ENCODE measurements at places on chromosomes 12 and 14. TPM values are rescaled to one million over a fixed set of nuclear protein-coding genes. Genes with fewer than 3 reads are reported as not detected.

DNA sequence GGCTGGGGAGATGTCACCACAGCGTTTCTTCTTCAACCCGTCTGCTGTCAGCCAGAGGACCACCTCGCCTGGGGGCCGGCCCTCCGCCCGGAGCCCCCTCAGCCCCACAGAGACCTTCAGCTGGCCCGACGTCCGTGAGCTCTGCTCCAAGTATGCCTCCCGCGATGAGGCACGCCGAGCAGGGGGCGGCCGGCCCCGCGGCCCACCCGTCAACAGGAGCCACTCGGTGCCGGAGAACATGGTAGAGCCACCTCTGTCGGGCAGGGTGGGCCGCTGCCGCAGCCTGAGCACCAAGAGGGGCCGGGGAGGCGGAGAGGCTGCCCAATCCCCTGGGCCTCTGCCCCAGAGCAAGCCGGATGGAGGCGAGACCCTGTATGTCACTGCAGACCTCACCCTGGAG is 38.8 kb downstream of the PLEKHG3 start:
- DNase-seq = no peak

DNA sequence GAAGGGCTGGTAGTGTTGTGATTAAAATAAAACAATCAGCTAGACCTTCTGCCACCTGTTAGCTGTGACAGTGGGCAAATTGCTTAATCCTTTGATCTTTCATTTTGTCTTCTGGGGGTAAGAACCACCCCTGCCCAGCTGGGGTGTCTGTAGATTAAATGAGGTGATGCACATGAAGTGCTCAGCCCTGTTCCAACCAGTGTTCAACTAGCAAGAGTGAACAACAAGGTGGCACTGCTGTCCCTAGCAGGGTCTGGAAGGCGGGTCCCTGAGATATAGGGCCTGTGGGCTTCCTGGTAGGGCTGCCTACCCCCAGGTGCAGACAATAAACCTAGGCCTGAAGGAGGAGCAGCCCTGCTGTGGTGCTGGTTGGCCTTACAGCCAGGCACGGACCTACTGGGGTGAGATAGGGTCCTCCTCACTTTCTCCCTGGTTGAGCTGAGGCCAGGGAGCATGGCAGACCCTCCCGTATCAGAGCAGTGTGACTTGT is 60.6 kb downstream of the ARL6IP4 start:
- DNase-seq = no peak

The HOXC4 gene
- total RNA-seq = not detected

- DNase-seq = no peak
These were observed 385.9 kb downstream of the BMP4 start for GRCh38 chr14:53570411-53571387.

DNA sequence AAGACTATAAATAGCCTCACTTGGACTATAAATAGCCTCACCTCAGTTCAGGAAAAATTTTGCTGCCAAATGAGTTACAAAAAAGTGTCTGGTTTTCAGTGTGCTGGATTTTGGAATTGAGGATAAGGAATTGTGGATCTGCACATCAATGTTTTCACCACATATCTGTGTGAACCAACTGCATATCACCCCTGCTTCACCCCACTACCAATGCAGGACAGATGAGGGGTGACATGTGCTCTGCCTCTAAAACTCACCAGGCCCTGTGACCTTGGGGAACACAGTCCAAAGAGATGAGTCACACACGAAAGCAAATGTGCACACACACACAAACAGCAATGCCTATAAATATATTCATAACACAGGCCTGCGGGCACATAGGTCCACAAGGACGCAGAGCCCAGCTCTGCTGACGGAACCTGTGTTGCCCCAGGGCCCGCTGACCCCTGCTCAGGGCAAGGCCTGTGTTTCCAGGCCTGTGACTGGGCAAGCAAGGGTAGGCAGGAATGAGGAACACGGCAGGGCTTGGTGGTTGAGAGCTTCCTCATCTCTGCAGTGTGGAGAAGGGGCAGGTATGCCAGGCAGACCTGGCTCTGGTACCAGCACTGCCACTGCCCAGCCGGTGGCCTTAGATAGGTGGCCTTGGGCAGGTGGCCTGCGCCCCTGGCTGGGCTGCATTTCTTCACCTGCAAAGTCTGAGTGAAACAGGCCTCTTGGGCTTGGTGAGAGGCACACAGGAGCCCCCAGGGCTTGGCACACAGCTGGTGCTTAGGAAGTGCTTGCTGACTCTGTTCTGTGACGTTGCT is 82.4 kb downstream of the ARL6IP4 start:
- DNase-seq = no peak

GRCh38 chr12:56670836-56671235 is 17.2 kb downstream of the PTGES3 start:
- DNase-seq = no peak

The ZNF84 gene
- total RNA-seq = 19.1 TPM

The BRI3BP gene
- total RNA-seq = 3.7 TPM

- DNase-seq = no peak
These were observed 8.4 kb downstream of the PAPLN start for GRCh38 chr14:73245480-73246325.

- DNase-seq = no peak
These were observed 68.1 kb downstream of the CRADD start for GRCh38 chr12:93745286-93745685.

GRCh38 chr12:49039421-49040363 is 20.9 kb downstream of the KMT2D start:
- DNase-seq = no peak

The MANSC1 gene
- 0.12 TPM for total RNA-seq

DNA sequence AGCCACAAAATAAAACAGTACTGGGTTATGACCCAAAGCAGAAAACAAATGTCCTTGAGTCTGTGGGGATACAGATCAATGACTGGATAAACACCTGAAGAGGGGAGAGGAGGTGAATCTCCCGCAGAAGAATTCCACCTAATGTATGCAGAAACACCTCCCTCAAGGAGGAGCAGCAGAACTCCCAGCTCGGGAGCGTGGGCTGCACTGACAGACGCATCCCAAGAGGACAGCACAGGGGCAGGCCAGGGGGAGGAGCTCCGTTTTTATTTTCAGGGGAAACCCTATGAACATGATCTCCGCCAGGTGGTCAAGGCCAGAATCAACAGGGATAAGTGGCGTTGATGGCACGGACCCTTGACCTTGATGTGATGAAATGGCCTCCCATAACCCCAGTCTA is 41.8 kb upstream of the PPP2R5C start:
- no peak for DNase-seq

DNA sequence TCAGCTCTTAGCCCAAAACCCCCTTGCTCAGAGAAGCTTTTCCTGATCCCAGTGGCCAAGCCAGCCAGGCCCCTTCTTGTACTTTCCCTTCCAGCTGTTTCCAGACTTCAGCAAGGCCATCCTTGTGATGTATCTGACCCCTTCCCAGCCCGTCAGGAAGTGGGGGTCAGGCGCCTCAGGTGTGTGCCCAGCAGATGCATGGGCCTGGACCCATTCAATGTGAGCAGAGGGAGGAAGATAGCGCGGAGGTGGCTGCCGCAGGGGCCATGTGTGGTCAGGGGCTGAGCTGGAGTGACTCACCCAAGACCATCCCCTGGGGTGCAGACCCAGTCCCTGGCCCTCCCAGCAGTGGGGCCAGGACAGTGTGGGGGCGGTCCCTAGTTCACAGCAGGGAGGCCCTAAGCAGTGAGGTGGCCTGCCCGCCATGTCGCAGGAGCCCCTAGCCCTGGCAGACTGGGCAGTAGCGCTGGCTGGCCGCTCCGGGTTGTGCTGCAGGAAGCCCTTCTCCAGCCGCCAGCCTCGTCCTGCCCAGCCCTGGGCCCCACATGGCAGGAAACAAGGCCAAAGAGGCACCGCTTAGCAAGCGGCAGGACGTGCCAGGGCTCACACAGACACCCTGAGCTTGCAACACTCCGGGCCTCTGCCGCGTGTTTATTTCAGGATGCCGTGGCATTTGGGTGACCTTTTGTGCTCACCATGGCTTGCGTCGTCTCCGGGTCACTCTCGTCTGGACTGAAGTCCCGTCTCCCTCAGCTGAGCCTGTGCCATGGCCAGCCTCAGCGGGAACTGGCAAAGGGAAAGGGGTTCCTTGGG is 12.0 kb downstream of the ADSS1 start:
- DNase-seq = no peak

DNA sequence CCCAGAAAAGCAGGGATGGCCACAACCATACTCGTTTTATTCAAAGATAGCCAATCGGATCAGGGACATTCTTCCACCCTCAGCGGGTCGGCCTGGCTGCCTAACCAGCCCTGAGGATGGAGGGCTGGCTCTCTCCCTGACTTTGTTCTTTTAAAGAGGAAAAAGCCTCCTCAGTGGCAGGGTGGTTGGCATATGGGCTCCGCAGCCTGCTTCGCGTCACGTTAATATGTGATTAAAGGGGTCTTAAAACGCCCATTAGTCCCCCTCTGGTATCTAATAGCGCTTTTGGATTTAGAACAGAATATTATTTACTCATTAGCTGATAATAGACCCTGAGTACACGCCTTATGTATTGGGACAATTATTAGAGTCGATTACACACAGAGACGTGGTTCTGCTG is 199.4 kb downstream of the PHETA1 start:
- no peak for DNase-seq

The CHST11 gene
- total RNA-seq = 78.3 TPM

GRCh38 chr14:52683985-52684520 is 11.3 kb downstream of the ERO1A start:
- DNase-seq = no peak

GRCh38 chr12:10122689-10123088 is 7.3 kb downstream of the CLEC7A start:
- DNase-seq = no peak

- no peak for DNase-seq
These were observed 5.2 kb downstream of the RHOF start for GRCh38 chr12:121788176-121788818.

DNA sequence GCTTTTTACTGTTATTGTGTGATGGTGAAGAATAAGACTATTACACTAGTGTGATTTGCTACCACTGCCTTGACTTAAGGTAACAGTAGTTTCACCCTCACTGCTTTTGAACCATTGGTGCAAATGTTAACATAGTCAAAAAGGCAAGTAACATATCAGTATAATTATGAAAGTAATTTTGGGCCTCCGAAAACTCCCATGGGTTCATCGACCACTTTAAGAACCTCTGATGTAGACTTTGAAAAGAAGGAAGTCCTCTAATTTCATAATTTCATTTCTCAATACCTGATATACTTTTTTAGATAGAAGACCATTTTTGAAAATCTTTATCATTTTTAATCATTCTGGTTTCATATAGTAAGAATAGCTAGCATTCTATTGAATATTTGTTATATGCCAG is 57.7 kb downstream of the ETNK1 start:
- no peak for DNase-seq

The SMCO3 gene
- total RNA-seq = not detected

The PLEKHH1 gene
- 0.12 TPM for total RNA-seq

DNA sequence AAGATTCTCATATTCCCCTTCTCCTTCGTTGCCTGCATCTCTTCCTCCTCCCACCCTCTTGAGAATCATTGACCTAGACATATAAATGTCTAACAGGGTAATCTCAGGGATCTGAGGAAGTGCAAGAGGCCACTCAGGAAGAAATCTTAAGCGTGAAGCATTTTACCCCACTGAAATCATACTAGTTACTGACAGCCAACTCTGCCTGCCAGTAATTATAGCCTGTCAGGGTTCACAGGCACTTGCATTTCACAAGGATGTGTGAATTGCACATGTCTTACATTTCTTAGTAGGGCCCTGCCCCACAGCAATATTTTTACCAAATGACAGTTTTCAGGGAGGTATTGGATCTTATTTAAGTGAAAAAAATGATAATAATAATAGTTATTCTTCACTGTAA is 127.2 kb downstream of the SLC15A5 start:
- no peak for DNase-seq

The KRT77 gene
- not detected for total RNA-seq

DNA sequence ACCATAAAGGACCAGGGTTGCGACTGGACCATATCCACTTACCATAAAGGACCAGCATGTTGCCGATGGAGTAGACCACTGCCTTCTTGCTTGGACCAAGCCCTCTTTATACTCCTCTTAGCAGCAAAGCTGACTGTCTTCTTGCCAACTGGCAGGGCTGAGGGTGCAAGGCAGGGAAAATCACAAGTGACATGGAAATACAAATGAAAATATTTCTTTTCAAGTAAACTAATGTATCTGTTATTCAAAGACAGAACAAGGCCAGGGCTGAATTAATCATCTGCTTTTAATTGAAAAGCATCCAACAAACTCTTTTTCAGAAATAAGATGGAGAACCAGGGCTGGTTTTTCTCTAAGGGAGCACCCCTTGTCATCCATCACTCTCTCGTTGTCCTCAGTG is at the start of gene CELA1:
CELA1 (minus strand) TSS at position 99 of the 400 bp plus-strand sequence; CDS start at position 58, 41 bp downstream.
- no peak for DNase-seq

- DNase-seq = no peak
These were observed 57.8 kb upstream of the NAP1L1 start for GRCh38 chr12:76142305-76142704.

The DBX2 gene
- total RNA-seq = not detected

GRCh38 chr12:124684496-124684895 is 117.1 kb upstream of the NCOR2 start:
- no peak for DNase-seq

DNA sequence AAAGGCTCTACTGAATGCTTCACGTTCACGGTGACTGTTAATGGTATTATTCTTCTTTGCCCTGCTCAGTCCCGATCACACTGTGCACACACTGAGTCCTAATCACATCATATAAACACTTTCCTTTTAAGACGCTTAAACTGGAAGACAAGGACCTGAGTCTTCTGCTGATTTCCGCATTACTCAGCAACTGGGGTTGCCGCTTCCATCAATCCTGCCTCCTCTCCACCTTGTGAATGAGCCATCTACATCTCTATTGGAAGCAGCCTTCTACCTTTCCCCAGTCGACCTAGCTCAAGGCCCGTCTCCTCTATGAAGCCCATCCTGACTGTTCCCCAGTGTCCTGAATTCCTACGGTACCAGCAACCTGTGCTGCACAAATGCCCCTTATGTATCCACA is 104.7 kb downstream of the NCOR2 start:
- DNase-seq = no peak

The B4GALNT1 gene
- total RNA-seq = not detected

- no peak for DNase-seq
These were observed 10.2 kb upstream of the BHLHE41 start for GRCh38 chr12:26135010-26135420.

DNA sequence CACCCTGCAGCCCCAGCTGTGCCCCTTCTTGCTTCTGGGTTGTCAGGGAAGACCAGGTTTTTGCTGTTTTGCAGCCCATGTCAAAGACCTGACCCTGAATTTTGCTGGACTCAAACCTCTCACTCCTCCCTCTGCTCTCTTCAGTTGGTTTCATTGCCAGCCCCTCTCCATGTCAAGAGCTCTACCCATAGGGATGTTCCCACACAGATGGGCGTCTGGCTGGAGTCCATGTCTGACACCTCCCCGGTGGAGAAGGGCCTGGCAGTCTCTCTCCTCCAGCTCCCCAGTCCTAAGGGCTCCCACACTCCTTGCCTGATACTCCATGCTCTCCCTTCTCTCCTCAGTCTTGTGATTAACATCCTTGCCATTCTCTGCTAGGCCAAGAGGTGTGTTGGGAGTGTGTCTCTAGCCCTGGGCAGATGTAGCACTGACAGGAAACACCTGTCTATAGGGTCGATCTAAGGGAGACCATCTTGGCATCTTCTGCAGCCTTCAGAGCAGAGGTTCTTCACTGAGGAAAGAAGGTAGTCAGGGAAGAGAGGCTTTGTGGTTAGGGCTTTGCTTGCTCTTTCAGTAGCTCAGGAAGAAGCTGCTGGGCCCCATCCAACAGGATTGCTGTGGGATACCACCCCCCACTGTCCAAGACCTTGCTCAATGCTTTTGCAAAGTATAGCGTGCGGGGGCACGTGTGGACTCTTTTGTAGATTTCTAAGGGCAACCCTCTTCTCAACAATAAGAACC is 4.7 kb downstream of the ASIC1 start:
- DNase-seq = no peak

The GRIN2B gene
- total RNA-seq = not detected

GRCh38 chr14:79840103-79840502 is 371.2 kb downstream of the DIO2 start:
- no peak for DNase-seq
